ENCODE measurements at places on chromosomes 4 and X. TPM values are rescaled to one million over a fixed set of nuclear protein-coding genes. Genes with fewer than 3 reads are reported as not detected.

DNA sequence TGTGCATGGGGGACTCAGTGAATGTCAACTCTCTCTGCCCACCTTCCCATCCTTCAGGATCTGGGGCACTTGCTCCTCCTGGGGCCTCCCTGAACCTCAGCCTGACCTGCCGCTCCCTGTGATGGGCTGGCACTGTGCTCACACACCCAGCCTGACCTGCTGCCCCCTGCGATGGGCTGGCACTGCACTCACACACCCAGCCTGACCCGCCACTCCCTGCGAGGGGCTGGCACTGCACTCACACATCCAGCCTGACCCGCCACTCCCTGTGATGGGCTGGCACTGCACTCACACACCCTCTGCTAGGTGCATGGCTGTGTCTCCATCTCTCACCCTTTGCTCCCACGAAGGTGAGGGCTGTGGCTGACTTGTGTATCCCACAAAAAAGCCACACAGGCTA is 103.4 kb downstream of the ABLIM2 start:
- DNase-seq = no peak

GRCh38 chr4:7672601-7673000 is 237.9 kb upstream of the PSAPL1 start:
- no peak for DNase-seq

ARAP2 gene
- total RNA-seq = 2.4 TPM

- peak; percentile 24 for DNase-seq
Observed at GRCh38 chrX:49838374-49838773, 9.3 kb downstream of the PAGE4 start.

- no peak for DNase-seq
Observed at GRCh38 chr4:87476934-87477333, 52.2 kb downstream of the SPARCL1 start.

DNA sequence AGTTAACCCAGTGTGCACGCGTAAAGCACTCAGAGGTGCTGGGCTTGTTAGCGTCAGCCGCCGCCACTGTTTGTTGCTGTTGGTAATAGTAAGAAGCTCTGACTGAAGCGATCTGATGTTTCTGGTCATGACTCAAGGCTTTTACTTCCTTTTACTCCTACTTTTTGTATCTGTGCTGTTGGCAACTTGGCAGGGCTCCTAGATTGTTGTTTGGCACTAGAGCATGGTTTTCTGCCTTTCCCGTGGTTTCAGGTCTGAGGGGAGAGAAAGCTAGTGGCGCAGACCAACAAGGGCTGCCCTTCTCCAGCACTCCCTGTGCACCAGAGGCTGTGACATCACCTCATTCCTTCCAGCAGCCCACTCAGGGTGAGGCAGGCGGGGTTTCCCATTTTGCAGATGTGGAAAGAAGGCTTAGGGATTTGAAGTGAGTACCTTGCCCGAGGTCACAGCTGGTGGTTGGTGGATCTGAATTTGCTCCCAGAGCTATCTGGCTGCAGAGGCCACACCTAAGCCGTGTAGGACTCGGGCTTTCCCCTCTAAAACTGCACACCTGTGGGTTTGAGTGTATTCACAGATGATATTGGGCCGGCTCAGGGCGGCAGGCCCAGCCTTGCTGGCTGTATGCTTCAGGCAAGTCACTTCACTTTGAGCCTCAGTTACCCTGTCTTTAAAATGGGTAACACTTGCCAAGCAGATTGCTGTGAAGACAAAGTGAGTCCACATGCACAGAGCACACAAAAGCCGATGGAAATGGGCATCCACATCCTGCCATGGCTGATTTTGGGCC is 51.2 kb upstream of the TADA2B start:
- no peak for DNase-seq

DNA sequence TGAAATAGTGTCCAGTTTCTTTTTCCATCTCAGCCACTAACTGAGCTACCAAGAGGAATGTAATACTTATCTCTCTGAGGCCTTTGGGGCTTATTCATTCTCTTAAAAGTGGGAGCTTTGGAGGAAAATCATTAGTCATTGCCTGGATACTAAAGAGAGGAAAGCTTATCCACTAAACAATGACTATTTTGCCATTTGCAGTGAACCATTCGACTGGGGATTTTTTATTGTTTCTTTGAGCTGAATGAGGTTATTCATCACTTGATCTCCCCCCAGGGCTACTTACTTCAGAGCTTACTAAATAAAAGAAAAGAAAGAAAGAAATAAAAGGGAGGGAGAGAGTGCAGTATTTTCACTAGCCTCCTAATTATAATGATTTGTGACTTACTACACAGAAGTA is 1329.5 kb upstream of the TENM3 start:
- DNase-seq = no peak

- no peak for DNase-seq
Observed at GRCh38 chrX:46770817-46771163, 11.9 kb upstream of the SLC9A7 start.

- DNase-seq = no peak
Observed at GRCh38 chr4:168421671-168422070, 58.6 kb downstream of the DDX60L start.

DNA sequence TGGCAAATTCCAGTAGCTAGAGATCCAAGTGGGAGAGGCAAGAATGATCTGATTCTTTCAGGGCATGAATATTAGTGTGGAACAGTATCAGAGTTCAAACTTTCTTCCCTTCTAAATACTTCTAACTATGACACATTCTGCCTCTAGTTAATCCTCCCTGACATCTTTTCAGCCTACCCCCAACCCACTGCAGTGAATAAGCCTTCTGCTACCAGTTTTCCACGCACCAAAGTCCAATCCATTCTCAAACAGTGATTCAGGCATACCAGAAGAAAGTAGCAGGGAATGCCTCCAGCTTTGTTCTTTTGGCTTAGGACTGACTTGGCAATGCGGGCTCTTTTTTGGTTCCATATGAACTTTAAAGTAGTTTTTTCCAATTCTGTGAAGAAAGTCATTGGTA is 155.4 kb upstream of the FTHL17 start:
- no peak for DNase-seq

- no peak for DNase-seq
Observed at GRCh38 chr4:147491086-147491485, 10.2 kb downstream of the EDNRA start.

- no peak for DNase-seq
Observed at GRCh38 chr4:121375262-121375661, 5.6 kb downstream of the QRFPR start.

DNA sequence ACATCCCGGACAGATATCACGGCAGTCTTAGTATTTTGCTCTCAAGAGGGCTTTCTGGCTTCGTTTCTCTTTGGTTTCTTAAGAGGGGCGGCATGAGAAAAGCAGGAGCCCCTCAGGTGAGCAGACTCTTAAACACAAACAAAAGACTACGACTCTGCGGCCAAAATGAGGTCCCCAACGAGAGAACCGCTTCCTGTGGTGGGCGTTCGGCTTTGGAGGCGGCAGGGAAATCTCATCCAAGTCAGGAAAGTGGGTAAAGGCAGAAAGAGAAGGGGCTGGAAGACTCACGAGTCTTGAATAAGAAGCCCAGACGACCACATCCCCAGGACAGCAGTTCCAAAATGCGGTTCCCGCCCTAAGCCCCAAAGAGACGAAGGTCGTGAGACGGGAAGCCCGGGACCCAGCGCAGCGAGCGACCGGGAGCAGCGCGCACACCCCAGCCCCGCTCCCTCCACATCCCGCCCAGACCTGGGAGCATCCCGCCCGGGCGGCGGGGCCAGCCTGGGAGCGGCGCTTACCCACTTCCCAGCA is 409 bp downstream of the UGDH start:
- no peak for DNase-seq

WNK3 gene
- total RNA-seq = 24.3 TPM

PRKG2 gene
- total RNA-seq = 3.6 TPM

DNA sequence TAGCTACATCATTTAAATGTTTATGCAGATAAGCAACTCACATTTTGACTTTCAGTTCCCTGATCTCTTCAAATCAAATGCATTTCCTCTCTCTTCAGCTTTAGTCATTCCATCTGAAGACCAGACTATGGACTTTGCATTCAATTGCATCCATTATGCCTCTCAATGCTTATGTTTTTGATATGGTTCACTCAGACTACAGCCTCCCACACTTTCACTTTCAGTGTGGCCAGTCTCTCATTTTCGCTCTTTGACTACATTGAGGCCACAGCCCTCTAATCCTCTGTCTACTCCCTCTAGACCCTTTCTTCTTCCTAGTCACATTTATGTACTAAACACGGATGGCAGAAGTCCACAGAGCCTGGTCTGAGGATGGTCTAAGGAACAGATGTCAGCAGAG is 24.5 kb upstream of the VEGFC start:
- DNase-seq = no peak

- DNase-seq = no peak
Observed at GRCh38 chr4:173211838-173212237, 43.2 kb downstream of the GALNT7 start.

Measured in WTC11 (cell line).